Endothelial cell (in vitro differentiated cells): ENCODE measurements at places on chromosomes 13 and 19. TPM values are rescaled to one million over a fixed set of nuclear protein-coding genes. Genes with fewer than 3 reads are reported as not detected.

FAM98C gene
- 10.6 TPM for total RNA-seq

LILRB4 gene
- not detected for total RNA-seq

SULT2B1 gene
- total RNA-seq = 0.62 TPM

SSC5D gene
- total RNA-seq = 0.95 TPM

COMP gene
- not detected for total RNA-seq

CEACAM21 gene
- total RNA-seq = 74.1 TPM

SULT2A1 gene
- total RNA-seq = not detected

OBI1 gene
- total RNA-seq = 28.0 TPM

NMRK2 gene
- 1.4 TPM for total RNA-seq

PSG1 gene
- not detected for total RNA-seq

GRCh38 chr13:39602614-39603366 lies at the start of gene LHFPL6:
TSS of gene LHFPL6 (minus strand) at chr13:39603193.
- peak; percentile 80 for DNase-seq

DNA sequence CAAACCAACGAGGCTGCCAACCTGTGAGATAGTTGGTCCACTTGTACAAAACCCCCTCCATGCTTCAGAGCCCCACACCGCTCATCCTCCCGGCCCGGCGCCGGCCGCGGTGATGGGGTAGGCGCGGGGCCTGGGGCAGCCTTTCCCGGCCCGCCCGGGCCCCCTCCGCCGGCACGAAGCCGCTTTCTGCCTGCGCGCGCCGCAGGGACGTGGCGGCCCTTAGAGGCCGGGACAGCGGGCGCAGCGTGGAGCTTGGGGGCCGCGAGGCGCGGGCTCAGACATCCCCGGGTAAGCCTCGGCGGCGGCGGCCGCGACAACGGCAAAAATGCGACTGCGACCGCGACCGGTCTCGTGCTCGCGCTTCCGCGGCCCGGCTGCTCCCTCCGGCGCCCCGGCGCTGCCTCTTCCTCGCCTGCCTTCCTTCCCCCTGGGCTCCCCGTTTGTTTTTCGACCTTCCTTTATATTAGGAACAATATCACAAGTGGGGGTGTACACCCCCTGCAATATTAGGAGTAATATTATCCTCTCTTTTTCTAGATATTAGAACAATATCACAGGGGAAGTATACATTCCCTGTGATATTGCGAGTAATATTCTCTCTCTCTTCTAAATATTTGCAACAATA lies 53.9 kb upstream of the CEACAM21 start:
- peak; percentile 28 for DNase-seq

DNA sequence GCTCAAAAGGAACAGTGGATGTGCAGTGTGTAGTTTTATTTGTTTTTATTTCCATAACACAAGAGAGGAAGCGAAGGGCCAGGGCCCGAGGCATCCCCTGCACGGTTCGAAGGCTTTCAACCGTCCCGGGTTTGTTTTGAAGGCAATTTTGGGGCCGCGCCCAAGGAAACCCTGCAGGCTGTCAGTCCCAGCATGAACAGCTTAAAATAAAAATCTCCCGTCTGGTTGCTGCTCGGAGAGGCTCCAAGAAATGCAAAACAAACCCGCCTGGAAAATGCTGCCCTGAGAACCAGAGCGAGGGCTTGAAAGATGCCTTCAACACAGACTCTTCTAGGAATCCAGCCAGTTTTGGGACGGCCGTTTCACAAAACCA lies 16.0 kb downstream of the LSM4 start:
- no peak for DNase-seq

GRCh38 chr13:52868190-52868589 lies 19.8 kb upstream of the PCDH8 start:
- no peak for DNase-seq

- DNase-seq = no peak
Observed at GRCh38 chr13:107743100-107743499, 472.2 kb downstream of the LIG4 start.

GRCh38 chr19:37470216-37470615 lies 1.1 kb downstream of the ZNF570 start:
- DNase-seq = no peak

DNA sequence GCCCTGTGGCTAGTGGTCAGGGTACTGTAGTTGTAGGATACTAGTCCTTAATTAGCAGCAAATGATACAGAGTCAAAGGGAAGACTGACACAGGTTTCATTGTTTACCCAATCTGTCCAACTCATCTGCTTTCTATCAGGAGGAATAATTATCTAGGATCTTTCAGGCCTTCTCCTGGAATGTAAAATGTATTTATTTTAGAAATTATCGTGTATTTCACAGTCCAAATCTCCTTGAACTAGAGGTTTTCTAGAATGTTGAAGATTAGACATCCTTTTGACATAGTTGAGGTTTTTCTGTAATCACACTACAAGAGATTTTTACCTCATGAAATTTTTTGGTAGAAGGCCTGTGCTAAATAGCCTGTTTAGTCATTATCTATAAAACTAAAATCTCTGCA lies 1694.8 kb upstream of the PCDH20 start:
- DNase-seq = no peak

DNA sequence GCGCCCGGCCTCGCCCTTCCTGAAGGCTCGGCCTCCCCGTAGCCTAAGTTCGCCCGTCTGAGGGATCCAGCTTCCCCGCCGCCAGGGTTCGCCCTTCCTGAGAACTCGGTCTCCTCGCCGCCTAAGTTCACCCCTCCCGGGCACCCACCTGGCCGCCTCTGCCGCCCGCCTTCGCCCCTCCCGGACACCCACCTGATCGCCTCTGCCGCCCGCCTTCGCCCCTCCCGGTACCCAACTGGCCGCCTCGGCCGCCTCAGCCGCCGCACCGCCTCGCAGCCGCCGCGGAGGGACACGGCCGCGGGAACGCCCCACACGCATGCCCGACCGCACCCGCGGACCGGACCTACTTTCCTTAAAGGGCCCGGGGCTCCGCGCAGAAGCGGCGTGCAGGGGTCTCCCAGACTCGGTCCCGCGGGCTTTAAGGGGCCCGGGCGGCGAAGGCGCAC lies at the start of gene MOB3A:
MOB3A (minus strand) TSS at position 293 of the 446 bp plus-strand sequence. CDS start 17,766 bp downstream, outside the sequence.
- DNase-seq = no peak

GRCh38 chr13:28636069-28636468 lies 22.9 kb upstream of the POMP start:
- DNase-seq = no peak

DNA sequence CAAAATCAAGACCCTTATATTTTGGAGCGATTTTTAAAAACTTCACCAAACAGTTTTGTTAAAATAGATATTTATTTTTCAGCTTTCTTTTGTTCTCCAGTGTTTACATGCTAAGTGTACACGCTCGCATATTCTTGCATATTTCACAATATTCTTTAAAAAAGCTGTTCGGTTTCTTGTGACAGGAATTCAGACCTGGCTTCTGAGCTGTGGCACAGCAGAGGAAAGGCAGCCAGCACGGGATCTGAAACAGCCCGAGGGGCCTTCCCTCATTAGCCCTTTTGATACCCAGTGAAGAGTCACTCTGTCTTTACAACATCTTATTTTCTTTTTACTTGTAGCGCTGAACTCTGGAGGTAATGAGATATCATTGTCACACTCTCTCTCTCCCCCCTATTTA lies 234.0 kb downstream of the B3GLCT start:
- DNase-seq = no peak

- DNase-seq = no peak
Observed at GRCh38 chr19:40921005-40921897, 39.2 kb upstream of the CYP2A7 start.

- no peak for DNase-seq
Observed at GRCh38 chr13:110756219-110756631, 42.7 kb downstream of the ING1 start.

DNA sequence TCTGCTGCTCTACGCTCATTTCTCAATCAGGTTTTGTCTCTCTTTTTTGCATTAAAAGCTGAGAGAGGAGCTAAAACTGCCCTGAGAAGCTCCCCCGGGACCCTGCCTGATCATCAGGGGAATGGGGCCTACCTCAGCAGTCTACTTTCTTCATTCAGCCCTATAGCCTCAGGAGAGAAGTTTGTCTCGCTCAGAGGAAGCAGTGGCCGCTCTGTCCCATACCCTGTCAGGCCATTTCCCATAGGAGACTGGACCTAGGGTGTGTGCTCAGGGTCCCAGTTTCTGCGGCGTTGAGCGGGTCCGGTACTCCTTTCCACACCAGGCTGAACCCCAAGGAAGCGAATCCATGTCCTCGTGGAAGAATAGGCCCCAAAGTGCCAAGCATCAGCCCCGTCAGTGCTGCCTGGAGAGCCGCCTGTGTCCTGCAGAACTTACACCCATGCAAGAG lies 21.7 kb downstream of the UBE2L5 start:
- no peak for DNase-seq

DNA sequence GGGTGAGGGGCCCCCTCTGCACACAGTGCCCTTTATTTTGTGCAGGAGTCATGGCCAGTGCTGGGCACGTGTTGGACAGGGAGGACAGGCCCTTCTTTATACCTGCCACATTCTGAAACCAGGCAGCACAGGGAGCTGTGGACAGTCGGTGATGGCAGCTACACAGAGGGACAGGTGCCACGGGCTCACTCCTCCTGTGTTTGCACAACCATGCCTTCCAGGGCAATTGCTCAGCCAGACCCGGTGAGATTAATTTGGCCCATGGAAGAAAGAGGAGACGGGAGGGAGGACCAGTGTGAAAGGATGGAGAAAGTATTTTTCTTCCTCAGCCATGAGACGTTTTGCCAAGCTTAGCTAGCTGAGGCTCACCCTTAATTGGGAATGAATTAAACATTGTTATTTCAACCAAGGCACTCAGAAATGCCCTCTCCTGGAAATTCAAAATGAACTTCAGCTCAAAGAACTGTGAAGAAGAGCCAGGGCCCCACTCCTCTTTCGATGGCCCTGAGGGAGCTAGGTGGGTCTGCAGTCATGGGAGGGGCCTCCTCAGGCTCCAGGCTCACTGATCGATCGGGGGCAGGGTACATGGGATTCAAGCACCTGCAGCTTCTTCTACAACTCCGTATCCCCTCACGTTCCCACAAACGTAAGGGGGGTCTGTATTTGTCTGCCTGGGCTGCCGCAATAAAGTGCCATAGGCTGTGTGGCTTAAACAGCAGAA lies 41.2 kb downstream of the SHISA2 start:
- DNase-seq = no peak

GRCh38 chr19:12783291-12783848 lies 7.9 kb upstream of the JUNB start:
- DNase-seq = no peak

- DNase-seq = no peak
Observed at GRCh38 chr19:42291435-42291810, 10.5 kb upstream of the PRR19 start.

GRCh38 chr19:50427997-50428425 lies 4.7 kb upstream of the MYBPC2 start:
- no peak for DNase-seq

GRCh38 chr19:48813123-48813913 lies 2.5 kb upstream of the BCAT2 start:
- DNase-seq = no peak

GRCh38 chr13:113901642-113902041 lies 37.8 kb upstream of the GAS6 start:
- DNase-seq = no peak

- DNase-seq = no peak
Observed at GRCh38 chr13:99353836-99354235, 46.6 kb upstream of the GPR183 start.

GRCh38 chr19:20472854-20473253 lies 92.7 kb downstream of the ZNF737 start:
- no peak for DNase-seq

DNA sequence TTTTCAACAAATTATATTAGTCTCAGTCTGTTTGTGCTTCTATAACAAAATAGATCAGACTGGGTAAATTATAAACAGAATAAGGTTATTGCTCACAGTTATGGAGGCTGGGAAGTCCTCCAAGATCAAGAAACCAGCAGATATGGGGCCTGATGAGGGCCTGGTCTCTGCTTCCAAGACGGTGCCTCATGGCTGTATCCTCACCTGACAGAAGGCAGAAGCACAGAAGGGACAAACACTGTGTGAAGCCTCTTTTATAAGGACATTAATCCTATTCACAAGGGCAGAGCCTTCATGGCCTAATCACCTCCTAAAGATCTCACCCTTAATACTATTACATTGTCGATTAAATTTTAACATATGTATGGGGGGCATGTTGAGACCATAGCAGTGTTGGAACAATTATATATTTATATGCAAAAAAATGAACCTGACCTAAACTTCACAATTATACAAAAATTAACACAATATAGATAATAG lies 12.7 kb downstream of the F10 start:
- DNase-seq = no peak

DNA sequence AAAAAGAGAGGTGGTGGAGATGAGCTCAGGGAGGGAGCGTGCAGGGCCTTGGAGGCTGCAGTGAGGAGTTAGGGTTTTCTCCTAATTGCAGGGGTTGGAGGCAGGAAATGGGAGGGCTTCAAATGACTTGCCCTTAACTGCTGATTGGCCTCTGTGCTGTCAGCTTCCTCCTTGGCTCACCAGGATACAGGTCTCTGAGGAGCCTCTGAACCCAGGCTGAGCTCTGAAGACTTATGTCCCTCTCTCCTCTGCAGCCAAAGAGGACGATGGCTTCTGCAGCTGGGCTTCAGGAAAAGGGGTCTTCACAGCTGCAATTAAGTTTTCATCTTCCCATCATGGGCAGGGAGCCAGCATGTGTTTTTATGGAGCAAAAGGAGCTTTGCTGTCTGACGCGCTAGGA lies 6.7 kb upstream of the RANBP3 start:
- DNase-seq = no peak

DNA sequence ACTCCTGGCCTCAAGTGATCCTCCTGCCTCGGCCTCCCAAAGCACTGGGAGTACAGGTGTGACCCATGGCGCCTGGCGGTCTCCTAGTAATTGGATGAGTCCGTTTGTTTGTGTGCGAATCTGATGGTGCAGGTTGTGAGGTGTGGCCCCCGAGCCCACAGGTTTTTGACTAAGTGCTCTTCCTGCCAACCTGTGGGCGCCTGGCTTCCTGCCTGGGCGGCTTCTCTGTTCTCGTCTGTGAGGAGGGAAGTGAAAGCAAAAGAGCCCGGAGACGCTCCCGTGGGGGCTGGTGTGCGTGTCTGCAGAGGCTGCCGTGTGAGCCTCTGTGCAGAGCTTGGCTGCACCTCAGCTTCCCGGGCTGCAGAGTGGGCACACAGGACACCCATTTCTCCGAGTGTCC lies 10.0 kb downstream of the ARHGAP45 start:
- DNase-seq = no peak

DNA sequence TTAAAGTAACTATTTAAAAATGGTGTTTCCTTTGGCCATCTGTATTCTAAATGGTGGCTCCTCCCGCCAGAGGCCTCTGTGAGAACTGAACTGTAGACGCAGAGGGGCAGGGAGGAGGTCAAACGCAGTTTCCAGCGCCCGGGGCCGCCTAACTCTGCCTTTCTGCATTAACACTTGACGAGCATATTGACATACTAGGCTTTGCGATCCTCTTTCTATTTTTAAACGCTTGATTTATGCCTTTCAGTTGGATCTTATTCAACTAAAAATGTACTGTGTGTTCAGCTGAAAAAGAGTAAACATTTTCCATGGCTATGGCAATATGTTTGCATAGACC lies 74.7 kb downstream of the SPACA7 start:
- DNase-seq = no peak

DNA sequence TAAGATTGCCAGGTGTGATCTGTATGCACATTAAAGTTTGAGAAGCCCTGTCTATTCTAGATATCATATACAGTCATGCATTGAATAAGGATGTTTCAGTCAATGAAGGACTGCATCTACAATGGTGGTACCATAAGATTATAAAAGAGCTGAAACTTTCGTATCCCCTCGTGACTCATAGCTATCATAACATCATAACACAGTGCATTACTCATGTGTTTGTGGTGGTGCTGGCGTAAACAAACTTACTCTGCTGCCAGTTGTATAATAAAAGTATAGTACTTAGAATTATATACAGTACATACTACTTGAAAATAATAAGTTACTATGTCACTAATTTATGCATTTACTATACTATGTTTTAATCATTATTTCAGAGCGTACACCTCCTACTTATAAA lies 489.3 kb downstream of the GPC6 start:
- DNase-seq = no peak

- no peak for DNase-seq
Observed at GRCh38 chr19:48499316-48500090, 12.1 kb downstream of the LMTK3 start.
